ENCODE measurements at places on chromosomes 7 and 10.

DNA sequence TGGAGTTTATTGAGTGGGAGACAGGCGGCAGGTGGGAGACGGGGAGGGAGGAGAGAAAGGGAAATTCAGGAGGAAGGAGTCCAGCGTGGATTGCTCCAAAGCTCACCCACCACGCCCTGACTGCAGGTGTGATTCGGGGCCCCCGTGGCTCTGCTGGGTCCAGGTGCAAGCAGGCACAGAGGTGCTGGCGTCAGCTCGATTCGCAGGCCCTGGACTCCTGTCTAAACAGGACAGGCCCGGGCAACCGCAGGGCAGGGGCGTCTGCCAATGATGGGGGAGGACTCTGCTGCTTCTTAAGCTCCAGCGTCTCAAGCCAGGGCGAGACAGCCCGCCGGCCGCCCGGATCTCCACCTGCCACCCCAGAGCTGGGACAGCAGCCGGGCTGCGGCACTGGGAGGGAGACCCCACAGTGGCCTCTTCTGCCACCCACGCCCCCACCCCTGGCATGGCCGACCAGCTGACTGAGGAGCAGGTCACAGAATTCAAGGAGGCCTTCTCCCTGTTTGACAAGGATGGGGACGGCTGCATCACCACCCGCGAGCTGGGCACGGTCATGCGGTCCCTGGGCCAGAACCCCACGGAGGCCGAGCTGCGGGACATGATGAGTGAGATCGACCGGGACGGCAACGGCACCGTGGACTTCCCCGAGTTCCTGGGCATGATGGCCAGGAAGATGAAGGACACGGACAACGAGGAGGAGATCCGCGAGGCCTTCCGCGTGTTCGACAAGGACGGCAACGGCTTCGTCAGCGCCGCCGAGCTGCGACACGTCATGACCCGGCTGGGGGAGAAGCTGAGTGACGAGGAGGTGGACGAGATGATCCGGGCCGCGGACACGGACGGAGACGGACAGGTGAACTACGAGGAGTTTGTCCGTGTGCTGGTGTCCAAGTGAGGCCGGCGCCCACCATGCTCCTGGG, at the start of gene CALML3:
Gene CALML3 (plus strand): TSS at position 321 of the 920 bp plus-strand sequence. CDS start 125 bp downstream, at position 446.
- DNase-seq = no peak

GRCh38 chr10:43735907-43736306, 87.2 kb upstream of the ZNF32 start:
- DNase-seq = no peak

DNA sequence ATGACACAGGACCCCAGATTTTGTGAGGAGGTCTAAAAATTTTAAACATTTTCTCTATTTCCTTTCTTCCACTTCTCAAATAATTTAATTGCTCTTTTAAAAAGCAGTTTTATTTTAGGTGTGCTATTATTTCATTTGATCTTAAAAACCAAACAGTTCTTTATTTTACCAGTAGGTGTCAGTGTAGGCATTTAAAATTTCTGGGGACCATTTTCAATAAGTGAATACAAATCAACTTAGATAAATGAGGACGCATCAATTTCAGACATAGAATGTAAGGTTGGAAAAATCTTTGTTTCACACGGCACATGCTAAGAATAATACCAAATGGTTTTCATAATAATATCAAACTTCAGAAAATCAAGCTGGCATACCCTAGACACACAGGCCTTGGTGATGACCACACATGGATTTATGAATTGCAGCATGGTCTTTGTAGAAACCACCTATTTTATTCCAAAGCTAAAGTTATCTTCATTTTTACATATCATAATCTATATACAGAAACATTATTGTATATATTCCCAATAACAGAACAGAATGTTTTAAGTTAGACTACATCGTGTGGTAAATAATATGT, 127.6 kb upstream of the SLC26A5 start:
- DNase-seq = no peak

DNA sequence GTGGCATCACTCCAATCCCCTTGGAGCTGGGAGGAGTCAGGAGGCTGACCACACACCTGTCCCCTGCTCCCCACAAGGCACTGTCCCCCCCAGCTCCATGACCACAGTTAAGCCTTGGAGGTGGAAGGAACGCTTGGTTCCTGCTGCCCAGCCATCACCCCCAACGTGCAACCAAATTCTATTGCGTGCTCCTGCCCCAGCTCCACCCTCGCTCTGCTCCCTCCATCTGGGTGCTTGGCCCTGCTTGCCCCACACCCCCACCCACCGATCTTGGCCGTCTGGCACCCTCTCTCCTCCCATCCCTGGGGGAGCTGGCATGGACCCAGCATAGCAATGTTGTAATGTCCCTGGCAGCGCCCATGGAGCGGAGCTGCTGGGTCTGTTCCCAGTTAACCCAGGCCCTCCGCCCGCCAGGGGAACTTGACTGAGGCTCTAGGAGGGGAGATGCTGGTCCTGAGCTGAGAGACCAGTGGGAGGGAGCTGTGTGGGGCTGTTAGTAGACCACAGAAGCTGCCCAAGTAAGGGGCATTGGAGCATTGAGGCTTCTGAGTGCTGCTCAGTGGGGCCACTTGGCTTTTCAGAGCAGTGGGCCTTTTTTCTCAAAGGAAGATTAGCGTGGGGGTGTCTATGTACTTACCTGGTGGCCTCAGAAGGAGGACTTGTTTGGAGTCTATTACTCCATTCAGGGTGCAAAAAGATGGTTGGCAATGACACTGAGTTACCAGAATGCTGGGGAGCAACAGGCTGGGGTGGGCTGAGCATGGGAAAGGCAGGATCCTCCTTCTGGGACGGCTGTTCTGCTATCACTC, 1.1 kb downstream of the EPHB6 start:
- no peak for DNase-seq

Measured in stimulated activated CD8-positive, alpha-beta memory T cell treated with anti-CD3 and anti-CD28 coated beads, Interleukin-4, amount 100 ng/mL, for 1 hour (primary cell).